ENCODE measurements at places on chromosomes 7 and 10. TPM values are rescaled to one million over a fixed set of nuclear protein-coding genes. Genes with fewer than 3 reads are reported as not detected.

DNA sequence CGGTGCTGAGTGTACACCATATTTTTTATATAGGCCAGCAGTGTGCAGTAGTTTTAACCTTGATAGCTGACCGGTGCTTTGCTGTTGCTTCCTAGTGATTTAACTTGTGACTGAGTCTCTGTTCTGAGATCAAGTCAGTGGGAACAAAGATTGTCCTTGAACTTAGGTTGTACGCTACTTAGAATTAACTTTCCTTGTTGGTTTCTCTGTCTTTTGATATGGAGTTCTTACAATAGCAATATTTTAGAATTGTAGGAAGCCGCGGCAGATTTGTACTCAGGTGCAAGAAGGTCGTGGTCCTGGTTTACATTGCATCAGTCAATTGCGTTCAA, 1.3 kb downstream of the DDX21 start:
- DNase-seq: no peak

Gene ABCC2
- 1.2 TPM for total RNA-seq

- peak; percentile 27 for DNase-seq
Measured at GRCh38 chr7:117157241-117158209, 165.3 kb downstream of the WNT2 start.

DNA sequence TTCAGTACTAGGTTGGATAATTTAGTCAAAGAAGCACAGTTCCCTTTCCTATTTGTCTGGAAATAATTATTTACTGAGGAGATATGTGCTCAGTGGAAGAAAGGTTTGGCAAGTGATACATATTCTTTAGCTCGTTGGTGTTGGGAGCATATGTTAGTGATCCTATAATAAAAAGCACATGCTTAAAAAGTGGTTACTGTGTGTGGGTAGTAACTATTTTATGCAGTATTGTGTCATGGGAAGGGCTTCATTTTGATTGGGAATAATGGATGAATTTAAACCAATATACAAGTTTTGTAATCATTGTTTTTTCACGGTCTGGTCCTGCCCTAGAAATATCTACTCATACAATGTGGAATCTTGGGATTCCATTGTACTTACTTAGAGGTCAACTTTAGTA, 188.7 kb upstream of the PPP1R3A start:
- DNase-seq: no peak

Gene GIMAP2
- 18.0 TPM for total RNA-seq
